ENCODE measurements at places on chromosomes 16 and 17.

DNA sequence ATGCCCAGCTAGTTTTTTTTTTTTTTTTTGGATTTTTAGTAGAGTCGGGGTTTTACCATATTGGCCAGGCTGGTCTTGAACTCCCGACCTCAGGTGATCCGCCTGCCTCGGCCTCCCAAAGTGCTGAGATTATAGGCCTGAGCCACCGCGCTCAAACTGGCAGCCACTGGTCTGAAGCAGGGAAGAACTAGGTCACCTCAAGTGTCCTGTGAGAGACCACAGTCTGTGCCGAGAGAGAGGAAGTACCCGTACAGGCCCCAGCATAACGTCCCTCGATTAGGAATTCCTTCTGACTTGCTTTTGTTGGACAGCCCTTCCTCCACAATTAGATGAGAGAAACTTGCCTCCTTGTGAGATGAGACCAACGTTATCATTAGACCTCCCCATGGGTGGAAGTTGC lies 13.7 kb upstream of the CD300E start:
- DNase-seq = no peak

- peak; percentile 34 for DNase-seq
Measured at GRCh38 chr16:46884513-46885293, 541 bp downstream of the GPT2 start.

- no peak for DNase-seq
Measured at GRCh38 chr16:61435346-61435745, 600.9 kb downstream of the CDH8 start.

DNA sequence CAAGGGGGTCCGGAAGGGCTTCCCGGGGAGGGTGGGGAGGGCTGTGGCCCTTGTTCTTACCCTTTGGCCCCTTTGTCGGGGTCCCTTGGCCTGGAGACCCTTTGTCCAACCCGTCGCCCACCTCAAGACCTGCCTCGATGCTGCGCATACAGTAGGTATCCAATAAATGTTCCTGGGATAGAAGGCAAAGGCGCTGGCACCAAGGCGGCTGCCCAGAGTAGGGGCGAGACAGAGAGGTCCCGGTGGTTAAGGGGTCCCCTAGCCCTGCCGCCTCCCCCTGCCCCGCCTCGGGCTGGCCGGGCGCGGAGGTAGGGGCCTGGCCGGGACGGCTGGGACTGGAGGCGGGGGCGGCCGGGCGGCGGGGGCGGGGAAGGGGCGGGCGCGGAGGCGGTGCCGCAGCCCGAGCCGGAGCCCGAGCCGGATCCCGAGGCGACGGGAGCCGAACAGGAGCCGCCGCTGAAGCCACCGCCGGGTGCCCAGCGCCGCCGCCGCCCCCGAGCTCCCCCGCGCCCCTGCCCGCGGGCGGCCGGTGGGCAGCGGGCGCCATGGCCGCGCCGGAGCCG lies at the start of gene NHERF2:
NHERF2 (plus strand) TSS at position 442 of the 563 bp plus-strand sequence; CDS start at position 546, 104 bp downstream.
- DNase-seq = no peak

DNA sequence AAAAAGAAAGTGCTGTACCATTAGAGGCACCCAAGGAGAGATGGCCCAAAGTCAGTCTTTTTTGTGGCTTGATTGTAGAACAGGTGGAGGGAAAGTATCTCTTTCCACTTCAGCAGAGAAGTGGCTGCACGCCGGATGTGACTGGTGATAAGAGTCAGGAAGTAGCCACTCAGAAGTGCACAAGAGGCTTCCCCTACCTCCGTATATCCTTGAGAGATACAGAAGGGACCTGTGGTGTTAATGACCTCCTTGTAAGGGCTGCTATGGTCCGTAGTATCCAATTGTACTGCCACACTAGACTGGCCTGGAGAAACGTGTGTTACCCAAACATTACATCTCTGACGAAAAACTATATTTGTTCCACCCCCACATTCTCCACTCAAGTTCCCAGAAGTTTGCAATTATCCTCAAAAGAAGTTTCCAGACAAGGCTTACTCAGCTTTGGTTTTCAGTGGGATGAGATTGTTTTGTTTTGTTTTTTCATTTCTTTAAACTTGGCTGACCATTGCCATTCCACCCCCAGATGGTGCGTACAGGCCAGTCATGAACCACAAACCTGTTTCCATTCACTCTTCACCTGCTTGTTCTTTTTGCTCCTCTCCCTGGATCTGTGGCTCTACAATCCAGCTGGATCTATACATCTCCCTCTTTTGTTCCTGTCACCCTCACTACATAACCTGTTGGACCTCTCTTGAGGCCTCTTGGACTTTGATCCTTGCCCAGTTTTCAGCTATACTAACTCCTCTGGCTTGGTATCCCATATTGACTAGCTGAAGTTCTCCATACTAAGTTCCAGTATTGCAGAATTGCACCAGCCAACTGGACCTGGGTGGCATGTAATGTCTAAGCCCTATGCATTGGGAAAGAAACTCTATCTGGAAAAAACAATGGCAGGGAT lies 20.7 kb upstream of the MED13 start:
- DNase-seq = no peak

- DNase-seq = no peak
Measured at GRCh38 chr16:31267332-31268032, 7.7 kb downstream of the ITGAM start.

DNA sequence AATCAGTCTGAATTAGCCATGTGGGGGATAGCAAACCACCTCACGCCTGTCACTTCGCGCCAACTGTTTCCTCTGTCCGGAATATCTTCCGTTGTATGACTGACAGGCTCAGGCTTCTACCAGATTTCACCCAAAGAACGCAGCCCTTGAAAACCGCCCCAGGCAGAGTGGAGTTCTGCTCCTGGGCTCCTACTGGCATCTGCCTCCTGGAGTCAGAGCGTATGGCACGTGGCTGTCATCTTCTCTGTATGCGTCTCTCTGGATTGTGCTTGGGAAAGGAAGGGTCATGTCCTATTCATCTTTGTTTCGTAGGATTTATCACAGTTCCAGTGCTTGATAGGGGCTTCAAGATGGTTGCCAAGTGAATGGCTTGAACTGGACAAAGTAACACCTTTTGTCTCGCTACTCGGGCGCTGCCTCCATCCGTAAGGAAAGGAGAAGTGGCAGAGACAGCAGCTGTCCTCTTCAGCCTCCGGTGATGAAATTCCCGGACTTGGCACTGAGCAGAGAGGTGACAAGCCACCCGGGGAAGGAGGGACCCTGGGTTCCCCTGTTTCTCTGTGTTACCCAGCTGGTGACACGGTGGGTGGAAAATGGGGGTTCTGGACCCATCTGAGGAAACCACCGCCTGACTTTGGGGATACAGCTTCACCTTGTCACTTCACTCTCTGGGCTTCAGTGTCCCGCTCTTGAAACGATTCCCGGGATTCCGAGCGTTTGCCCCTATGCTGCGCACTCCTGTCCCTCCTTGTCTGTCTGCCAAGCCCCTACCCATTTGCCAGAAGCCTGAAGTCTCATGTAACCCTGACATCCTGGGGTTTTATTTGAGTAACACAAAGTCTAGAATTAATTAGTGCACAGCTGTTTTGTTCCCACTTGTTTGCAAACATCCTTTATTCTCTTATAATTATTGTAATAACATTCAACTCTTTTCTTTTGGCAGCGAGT lies 13.9 kb downstream of the KIAA0513 start:
- no peak for DNase-seq

DNA sequence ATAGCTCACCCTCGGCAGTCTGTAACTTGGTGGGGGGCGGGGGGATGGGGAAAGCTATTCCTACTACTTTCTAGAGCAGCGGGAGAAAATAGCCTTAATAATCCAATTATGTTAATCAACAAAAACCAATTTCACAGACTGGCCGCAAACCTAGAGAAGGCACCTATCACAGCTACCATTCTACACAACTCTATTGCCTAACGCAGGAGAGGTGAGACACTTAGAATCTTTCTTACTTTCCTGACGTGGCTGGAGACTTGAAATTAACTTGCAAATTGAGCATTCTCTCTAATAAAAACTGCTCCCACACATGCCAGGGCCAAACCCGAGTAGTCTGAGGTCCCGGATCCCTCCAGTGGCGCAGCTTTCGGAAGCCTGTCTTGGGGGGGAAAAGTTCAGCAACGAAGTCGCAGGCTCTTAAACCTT lies 794 bp downstream of the SMG6 start:
- no peak for DNase-seq

GRCh38 chr17:20852239-20852989 lies 190.4 kb downstream of the USP22 start:
- peak; percentile 19 for DNase-seq

GRCh38 chr17:81483862-81484194 lies 28.8 kb downstream of the ACTG1 start:
- no peak for DNase-seq

DNA sequence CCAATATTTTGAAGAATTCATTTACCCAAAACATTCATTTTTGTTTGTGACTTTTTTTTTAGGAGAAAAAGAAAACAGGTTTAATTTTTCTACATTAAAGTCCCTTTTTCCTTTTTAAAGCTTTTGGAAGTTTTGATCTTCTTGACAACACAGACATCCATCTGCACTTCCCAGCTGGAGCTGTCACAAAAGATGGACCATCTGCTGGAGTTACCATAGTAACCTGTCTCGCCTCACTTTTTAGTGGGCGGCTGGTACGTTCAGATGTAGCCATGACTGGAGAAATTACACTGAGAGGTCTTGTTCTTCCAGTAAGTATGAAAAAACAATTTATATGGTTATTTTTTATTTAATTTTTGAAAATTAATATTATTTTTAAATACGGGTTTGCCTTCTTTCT lies 37.2 kb downstream of the SIAH1 start:
- DNase-seq = no peak

DNA sequence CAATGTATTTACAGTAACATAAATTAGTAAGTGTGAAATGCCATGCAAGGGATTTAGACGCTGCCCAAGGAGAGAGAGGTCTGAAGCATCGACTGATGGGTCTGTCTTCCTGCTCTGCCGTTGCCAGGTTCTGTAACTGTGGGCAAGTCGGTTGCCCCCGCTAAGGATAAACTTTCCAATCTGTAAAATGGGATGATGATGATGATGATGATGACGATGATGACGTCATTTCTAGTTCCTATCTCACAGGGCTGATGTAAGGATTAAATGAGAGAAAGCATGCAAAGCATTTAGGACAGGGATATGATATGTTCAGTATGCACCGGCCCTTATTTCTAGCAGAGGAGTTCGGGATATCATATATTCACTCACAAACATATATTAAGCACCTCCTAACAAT lies 54.8 kb downstream of the C17orf67 start:
- no peak for DNase-seq

GRCh38 chr17:9162275-9162985 lies 141.1 kb downstream of the NTN1 start:
- DNase-seq = no peak

DNA sequence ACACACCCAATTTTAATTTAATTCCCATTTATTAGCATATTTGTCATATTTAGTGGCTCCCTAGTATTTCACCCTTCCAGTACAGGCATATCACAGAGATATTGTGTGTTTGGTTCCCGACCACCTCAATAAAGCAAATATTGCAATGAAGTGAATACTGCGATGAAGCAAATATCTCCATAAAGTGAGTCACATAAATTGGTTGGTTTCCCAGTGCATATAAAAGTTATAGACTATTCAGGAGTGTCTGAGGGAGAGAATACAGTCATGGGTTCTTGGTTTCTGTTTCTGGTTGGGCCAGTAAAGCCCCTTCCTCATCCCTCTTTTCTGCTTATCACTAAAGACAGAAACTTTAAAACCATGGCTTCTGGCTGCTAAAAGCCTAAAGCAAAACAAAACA lies 295.4 kb upstream of the AXIN2 start:
- peak; percentile 2 for DNase-seq

- no peak for DNase-seq
Measured at GRCh38 chr17:72485596-72485995, 364.8 kb downstream of the SOX9 start.

GRCh38 chr17:838486-838885 lies 56.3 kb downstream of the MRM3 start:
- no peak for DNase-seq

GRCh38 chr17:80746262-80746935 lies 201.8 kb downstream of the RPTOR start:
- no peak for DNase-seq

- no peak for DNase-seq
Measured at GRCh38 chr16:50616386-50616785, 64.7 kb downstream of the SNX20 start.

GRCh38 chr17:79907217-79907715 lies 68.0 kb upstream of the CBX4 start:
- no peak for DNase-seq

GRCh38 chr17:44120851-44121605 lies 2.4 kb downstream of the HDAC5 start:
- no peak for DNase-seq

DNA sequence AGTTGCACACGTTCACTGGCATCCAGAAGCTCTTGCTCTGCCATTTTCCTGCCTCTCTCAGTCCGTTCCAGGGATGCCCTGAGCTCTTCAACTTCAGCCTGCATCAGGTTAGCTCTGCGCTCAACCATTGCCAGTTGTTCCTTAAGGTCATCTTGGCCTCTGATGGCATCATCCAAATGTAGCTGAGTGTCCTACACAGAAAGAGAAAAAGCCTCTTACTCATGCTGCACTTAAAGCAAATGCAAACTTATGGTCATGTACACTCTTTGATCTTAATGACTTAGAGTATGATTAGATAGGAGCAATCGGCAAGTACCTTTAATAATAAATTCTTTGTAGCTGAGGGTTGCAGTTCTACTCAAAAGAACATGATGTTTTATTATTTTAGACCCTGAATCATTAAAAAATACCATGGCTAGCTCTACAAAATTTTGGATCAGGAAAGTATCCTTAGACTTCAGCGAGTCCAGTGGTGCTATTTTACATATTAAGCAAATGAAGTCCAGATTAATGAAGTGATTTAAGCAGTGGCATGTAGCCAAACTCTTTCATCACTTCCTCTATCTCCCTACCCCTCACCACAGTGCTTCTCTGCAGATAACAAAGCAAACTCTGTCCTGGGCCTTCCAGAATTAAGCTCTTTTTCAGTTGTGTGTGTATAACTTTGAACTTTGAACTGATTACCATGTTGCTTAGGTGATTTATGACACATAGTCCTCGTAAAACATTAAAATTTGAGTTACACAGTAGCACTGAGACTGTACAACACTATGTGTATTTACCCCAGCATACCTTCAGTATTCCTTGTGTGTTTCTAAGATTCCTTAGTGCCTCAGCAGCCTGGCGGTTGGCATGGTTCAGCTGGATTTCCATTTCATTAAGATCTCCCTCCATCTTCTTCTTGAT lies 22.1 kb downstream of the MYH4 start:
- no peak for DNase-seq

DNA sequence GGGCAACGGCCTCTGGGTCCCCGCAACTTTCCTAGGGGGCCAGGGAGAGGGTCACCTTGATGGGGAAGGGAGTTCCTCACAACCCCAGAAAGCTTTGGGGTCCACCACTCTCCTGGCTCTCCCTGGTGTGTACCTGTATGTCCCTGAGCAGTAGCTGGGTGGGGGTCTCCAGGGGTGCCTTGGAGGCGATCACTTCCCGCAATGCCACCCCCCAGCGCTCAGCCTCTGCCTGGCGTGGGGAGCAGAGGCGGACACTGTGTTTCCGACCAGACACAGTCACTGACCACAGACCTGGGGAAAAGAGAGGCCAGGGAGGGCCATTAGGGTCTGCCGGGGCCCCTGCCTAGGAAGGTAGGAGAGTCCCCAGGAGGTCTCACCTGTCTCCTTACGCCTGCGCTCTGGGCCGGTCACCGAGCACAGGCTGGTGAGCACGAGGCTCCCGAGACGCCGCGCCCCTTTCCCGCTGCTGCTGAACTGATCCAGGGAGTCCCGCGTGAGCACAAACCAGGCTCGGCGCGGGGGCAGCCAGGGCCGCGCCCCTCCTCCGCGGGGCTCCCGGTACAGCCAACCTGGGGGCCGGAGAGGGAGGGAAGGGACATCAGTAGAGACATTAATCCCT lies 3.4 kb downstream of the PLEKHH3 start:
- DNase-seq = no peak
